ENCODE measurements at places on chromosomes 6 and 20.

GRCh38 chr6:103937389-103937788, 922.3 kb downstream of the HACE1 start:
- no peak for DNase-seq

DNA sequence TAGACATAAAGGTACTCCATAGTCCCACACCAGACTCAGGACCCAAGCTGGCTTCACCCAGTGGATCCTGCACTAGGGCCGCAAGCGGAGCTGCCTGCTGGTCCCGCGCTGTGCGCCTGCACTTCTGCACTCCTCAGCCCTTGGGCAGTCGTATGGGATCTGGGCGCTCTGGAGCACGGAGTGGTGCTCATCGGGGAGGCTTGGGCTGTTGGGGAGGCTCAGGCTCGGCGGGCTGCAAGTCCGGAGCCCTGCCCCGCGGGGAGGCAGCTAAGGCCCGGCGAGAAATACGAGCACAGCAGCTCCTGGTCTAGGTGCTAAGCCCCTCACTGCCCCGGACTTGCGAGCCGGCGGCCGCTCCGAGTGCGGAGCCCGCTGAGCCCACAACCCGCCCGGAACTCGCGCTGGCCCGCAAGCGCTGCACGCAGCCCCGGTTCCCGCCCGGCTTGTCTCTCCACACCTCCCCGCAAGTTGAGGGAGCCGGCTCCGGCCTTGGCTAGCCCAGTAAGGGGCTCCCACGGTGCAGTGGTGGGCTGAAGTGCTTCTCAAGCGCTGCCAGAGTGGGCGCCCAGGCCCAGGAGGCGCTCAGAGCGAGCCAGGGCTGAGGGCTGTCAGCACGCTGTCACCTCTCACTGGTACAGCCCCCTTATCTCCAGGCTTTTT, 33.4 kb upstream of the GCNT2 start:
- no peak for DNase-seq

- DNase-seq: peak; percentile 81
Observed at GRCh38 chr6:90219209-90219985, 77.2 kb downstream of the BACH2 start.

GRCh38 chr6:118529756-118530155, 18.3 kb upstream of the PLN start:
- no peak for DNase-seq

- DNase-seq: no peak
Observed at GRCh38 chr6:132651062-132651461, 7.9 kb downstream of the TAAR1 start.

GRCh38 chr6:156691018-156691417, 86.2 kb upstream of the ARID1B start:
- DNase-seq: no peak

DNA sequence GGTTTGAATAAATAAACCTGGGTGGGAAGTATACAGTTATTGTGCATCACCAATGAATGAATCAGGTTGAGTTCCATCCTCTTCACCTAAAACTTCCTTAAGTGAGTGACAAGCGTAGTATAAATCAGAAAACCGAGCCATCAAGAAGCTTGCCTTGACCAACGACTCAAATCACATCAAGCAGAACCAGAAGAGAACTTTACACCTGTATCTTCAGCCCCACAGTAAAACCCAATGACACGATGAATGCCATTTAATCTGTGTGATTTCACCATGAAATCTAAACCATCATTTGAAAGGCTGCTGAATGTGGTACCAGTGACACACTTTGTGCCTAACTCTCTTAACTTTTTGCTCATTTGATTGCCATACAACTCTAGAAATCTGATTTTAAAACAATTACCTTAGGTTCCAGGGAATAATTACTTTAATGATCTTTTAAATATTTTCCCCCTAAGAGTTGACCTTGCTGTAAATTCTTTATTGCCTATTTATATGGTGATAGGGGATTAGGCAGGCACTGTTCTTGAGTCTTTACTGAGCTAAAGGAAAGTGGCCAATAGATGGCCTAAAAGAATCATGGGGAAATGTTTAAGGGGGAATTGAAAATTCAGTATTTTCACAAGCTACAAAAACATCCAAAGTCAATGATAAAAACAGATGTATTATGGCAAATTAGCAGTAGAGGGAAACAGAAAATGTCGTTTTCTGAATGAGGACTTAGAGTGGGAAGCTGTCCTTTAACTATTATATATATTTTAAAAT, 152.0 kb upstream of the EYA4 start:
- no peak for DNase-seq

GRCh38 chr20:24452498-24453127, 16.8 kb upstream of the SYNDIG1 start:
- DNase-seq: no peak

DNA sequence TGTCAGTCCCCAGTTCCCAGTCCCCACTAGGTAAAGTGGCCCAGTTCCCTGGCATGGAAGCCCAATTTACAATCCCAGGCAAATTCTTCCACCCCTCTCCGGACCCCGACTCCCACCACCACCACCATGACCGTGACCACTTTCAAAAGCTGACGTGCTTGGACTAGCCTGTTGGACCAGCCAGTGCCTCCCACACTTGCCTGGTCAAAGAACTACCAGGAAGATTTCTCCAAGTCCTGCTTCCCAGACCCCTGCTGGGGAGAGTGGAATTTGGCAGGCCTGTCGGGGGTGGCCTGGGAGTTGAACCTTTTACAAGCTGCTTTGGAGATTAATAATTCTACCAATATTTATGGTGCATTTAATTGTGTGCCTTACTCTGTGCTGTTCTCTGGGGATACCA, 1.4 kb upstream of the PTPRT start:
- DNase-seq: no peak

GRCh38 chr6:1633366-1634021, 23.8 kb downstream of the FOXC1 start:
- DNase-seq: no peak

GRCh38 chr20:31974951-31975487, 7.1 kb downstream of the XKR7 start:
- DNase-seq: no peak

GRCh38 chr6:7566107-7566506, 23.9 kb upstream of the SNRNP48 start:
- DNase-seq: no peak

DNA sequence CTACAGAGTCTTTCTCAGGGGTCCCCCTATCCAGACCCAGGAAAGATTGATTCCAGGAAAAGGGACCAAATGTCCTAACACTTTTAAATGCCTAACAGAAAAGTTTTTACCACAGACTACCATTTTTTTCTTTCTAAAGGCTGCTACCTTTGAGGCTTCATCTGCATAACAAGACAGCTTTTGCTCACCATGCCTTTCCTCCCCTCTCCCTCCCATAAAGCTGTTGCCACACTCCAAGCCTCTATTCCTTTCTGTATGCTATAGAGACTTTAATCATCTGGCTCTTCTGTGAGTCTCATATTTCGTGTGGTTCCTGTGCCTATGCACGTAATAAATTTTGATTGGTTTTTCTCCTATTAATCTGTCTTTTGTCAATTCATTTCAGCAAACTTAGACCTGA, 26.0 kb upstream of the LIN28B start:
- no peak for DNase-seq

DNA sequence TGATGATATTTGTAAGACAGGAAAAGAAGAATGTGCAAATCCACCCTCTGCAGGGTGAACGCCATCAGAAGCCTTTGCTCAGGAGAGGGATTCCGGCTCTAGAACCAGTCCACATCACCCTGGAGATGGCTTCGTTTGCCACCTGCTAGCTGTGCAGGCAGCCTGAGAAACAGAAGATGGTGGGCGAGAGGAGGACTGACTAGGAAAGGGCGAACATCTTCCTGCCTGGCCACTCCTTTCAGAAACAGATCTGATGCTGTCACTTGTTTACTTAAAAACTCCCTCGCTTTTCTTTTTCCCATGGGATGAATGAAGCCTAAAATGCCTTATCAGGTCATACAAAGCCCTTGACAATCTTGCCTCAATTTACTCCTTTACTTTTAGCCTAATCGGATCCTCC, 1.2 kb downstream of the PTPRA start:
- no peak for DNase-seq
